ENCODE measurements at places on chromosomes 7 and 10.

DNA sequence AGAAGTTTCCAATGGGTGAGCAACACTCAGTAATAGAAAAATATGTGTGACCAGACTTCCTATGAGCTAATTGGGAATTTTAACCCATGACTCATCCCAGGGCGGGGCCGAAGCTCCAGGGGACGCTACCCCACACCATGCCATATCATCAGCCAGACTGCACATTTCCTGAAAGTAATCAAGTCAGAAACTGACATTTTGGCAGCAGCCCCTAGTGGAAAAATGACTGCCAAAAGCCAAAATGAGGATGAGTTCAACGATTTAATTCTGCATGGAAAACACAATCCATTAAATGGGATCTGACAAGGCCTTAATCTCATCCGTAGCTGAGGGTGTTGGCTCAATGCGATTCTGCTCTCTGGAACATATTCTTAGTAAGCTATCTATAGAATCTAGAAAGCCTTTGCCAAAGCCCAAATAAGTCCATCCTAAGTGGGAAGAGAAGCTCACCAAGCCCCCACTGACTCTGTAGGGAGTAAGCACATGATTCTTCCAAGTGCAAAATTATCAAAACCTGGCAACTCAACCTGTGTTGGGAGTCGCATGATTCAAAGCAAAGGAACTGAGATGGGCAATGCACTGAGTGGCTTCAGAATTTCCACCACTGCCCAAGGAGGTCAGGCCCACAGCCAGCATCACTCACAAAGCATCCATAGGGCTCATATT lies 93.1 kb upstream of the PDE1C start:
- peak; percentile 12 for DNase-seq

GRCh38 chr7:137652721-137653120 lies 194.1 kb downstream of the DGKI start:
- no peak for DNase-seq

GRCh38 chr7:140232957-140233917 lies 56.5 kb upstream of the KDM7A start:
- no peak for DNase-seq

DNA sequence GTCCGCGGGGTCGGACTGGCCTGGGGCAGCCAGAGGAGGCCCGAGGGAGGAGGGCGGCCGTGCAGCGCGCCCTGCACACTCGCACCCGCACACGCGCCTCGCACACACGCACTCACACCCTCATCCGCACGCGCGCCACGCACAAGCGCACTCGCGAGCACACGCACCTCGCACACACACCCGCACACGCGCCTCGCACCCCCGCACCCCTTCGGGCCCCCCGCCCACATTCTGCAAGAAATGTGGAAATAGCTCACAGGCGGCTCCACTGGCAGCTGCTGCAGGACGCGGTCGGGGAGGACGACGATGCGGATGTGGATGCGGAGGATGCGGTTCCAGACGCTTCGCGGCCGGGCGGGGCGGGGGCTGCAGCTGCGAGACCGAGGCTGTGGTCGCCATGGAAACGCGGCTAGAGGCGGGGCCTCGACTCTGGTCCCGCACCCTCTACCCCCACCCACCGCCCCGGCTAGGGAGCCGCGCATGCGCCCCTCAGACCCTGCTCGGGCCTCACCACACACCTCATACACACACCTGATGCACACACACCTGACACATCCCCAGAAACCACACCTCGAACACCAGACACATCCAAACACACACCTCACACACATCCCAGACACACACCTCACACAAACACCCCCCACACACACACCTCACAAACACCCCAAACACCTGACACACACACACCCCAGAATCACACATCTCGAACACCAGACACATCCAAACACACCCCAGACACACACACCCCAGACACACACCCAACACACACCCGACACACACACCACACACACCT lies at the start of gene CALY:
Gene CALY (minus strand): TSS at position 320 of the 793 bp plus-strand sequence. CDS start 7,907 bp downstream, outside the sequence.
- peak; percentile 89 for DNase-seq

GRCh38 chr7:33666531-33666930 lies 238.8 kb upstream of the BMPER start:
- no peak for DNase-seq

DNA sequence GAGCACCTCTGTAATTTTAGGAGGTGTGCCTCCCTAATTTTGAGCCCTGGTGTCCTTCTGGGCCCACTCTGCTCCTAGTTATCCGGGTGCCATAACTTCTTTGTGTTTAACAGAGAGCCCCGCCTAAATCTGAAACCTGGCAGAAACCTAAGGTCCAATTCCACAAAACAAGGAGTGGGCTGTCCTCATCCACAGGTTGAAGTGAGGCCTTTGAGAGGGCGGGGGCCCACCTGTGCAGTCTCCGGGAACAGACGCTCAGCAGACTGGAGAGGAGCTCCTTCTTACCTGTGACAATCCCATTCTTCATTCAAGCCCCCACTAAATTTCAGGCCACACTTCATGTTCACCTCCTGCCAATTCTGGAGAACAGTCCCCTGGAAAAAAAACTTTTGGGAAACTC lies 10.9 kb downstream of the TMEM72 start:
- DNase-seq = no peak

- DNase-seq = no peak
Measured at GRCh38 chr10:51955696-51956095, 256.3 kb upstream of the CSTF2T start.

- no peak for DNase-seq
Measured at GRCh38 chr10:51729822-51730555, 30.6 kb upstream of the CSTF2T start.

DNA sequence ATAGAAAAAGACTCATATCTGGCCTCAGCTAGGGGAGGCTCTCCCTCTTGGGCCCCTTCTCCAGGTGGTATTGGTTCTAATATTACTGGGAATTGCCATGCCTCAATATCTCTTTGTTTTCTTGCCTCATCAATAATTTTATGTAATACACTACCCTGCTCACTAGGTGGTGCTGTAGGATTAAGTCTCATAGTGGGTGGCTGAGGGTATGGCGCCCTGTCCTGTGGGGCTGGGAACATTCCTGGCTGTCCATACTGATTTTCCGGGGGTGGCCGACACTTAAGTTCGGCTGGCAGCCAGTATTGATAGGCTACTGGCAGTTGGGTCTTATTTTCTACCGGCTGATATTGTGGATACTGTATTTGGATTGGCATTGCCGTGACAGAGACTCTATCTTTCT lies 9.0 kb upstream of the TAS2R3 start:
- no peak for DNase-seq

DNA sequence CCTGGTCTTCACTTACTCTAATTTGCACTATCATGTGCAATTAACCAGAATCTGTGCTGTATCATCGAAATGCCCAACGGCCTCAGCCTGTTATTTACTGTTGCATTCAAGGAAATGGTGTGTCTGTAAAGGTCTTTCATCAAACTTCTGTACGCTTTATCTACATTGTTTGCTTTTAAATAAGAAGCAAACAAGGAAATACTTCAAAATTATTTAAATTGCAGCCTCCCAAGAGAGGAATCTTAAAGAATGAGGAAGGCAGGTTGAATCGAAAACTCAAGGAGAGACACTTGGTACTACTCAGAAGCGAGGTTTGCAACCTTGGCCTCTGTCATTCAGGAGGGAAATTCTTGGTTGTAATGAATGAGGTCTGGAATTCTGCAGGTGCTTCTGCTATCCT lies 40.7 kb downstream of the MGAM start:
- no peak for DNase-seq

DNA sequence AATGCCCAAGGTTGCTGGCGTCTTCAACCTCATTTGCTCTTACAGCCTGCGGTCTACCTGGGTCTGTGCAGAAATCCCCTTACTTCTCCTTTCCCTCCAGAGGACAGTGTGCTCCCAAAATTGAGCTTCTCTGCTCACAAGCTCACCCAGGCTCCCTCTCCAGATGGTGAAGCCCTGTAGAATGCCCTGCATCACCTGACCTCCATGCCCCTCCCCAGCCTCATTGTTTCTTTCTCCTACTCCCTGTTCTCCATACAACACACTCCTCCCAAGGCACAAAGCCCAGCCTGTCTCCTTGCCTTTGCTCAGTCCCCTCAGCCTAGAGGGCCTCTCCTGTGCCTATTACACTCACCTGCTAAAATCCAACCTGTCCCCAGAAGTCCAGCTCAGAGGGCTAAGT lies 3.5 kb downstream of the CRHR2 start:
- no peak for DNase-seq

- no peak for DNase-seq
Measured at GRCh38 chr10:88228130-88228529, 355.0 kb downstream of the RNLS start.

Data from dorsolateral prefrontal cortex (tissue), 122 donors.